Activated CD4-positive, alpha-beta T cell treated with anti-CD3 and anti-CD28 coated beads, Interleukin-2, amount 50 U/mL, for 16 hours (primary cell): ENCODE measurements at places on chromosomes 13 and 19.

DNA sequence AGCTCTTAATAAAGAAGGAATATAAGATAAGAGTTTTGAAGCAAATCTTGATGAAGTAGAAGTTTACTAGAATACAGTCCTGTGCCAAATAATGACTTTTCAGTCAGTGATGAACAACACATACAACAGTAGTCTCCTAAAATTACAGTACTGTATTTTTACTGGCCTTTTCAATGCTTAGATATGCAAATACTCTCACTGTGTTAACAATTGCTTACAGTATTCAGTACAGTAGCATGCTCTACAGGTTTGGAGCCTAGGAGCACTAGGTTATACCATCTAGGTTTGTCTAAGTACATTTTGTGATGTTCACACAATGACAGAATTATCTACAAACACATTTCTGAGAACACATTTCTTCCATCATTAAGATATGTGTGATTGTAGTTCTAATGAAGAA is 316.7 kb upstream of the KLHL1 start:
- no peak for DNase-seq

GRCh38 chr13:113596321-113597200 is 12.0 kb downstream of the TFDP1 start:
- DNase-seq = no peak

DNA sequence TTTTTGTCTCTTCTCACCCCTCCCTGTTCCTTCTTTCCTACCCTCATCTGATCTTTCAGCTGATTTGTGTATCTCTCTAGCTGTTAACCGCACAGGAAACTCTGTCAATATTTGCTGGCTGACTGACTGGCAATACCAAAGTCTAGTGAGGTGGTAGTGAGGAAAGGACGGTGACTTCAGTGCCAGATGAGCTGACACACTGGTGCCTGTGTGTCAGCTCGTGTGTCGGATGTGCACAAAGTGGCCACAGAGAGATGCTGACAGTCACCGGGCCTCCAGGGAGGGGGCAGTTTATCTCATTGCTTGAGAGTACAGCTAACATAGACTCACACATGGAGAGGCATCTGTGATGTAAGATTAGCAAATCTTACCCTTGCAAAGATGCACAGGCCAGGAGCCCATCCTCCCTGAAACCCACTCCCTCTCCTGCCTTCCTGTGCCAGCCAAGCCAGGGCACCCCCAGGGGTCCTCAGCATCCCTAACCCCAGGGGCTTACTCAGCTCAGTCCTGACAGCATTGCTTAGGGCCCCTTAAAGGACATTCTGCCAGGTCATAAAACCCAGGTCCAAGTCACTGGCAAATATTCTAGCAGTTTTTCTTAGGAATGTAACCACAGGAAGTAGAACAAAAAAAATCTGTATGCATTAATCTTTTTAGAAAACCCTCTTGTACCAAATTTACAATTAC is 80.2 kb downstream of the SHISA2 start:
- peak; percentile 50 for DNase-seq

DNA sequence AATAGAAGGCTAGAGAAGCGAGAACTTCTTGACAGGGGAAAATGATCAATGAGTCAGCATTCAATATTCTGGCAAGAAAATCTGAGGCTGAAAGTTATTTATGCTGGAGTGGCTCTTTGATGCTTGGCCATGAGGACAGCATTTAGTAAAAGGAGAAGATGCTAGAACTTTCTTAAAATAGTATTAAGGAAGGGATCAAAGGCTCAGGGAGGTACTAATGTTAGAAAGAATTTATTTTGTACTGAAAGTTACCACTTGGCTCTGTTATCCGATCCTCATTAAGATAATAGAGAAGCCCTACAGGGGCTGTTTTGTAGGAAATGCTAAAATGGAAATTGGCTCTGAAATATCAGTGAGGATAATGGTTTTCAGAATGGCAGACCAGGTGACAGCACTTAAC is 1774.6 kb upstream of the PCDH20 start:
- DNase-seq = no peak

DNA sequence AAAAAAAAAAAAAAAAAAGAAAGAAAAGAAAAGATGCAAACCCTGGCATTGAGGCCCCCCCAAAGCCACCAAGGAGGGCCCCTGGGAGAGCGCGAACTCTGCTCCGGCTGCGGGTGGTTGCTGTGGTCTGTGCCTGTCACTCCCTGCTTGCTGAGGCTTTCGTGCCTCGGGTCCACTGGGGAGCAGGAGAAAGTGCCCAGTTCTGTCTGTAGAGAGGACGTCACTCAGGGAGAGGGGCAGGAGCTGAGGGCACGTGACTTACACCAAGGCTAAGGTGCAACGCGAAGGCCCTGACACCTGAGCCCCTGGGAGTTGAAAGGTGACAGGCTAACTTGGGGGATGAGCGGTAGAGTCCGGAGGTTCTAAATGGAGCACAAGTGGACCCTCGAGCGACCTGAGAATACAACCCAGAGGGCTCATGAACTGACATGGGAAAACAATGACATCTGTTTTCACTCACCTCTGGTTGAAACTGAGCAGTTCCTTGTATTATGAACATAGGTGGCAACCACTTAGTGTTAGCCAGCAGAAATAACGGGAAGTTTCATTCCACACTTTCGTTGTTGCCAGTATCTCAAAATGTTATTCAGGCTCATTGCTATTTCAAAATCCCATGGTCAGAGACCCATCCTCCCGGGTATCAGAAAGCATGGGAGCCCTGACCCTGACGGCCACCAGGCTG is 69.2 kb upstream of the TM9SF2 start:
- no peak for DNase-seq
